ENCODE measurements at places on chromosomes 1 and 21. TPM values are rescaled to one million over a fixed set of nuclear protein-coding genes. Genes with fewer than 3 reads are reported as not detected.

CYP4A11 gene
- not detected for total RNA-seq

PCSK9 gene
- not detected for total RNA-seq

VAV3 gene
- 3.9 TPM for total RNA-seq

KCNJ10 gene
- total RNA-seq = not detected

C8B gene
- total RNA-seq = not detected

ETV3 gene
- total RNA-seq = 23.5 TPM
